ENCODE measurements at places on chromosomes 1 and 21. TPM values are rescaled to one million over a fixed set of nuclear protein-coding genes. Genes with fewer than 3 reads are reported as not detected.

FALEC gene
- 0.37 TPM for total RNA-seq

WNT3A gene
- total RNA-seq, result not detected

RGS18 gene
- total RNA-seq, result not detected

DNA sequence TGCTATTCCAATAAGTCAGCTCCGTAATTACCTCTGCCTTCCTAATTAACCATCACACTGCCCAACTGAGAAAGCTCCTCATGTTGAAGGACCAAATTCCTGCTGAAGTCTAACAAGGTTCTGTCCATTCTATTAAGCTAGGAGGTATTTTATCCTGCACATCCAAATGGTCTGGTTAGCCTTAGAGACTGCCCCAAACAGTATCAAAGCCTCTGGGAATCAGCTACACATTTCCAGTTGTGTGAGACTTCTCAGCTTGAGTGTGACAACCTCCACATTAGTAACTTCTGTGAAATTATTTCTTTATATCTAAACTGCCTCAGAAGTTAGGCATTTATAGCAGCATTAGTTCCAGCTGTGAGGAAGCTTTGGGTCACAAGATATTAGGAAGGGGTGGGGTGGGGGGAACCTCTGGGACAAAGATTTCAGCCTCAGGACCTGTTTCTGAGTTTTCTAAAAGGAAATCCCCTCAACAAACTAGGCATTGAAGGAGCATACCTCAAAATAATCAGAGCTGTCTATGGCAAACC is 150.5 kb upstream of the DUSP10 start:
- DNase-seq, result no peak

DNA sequence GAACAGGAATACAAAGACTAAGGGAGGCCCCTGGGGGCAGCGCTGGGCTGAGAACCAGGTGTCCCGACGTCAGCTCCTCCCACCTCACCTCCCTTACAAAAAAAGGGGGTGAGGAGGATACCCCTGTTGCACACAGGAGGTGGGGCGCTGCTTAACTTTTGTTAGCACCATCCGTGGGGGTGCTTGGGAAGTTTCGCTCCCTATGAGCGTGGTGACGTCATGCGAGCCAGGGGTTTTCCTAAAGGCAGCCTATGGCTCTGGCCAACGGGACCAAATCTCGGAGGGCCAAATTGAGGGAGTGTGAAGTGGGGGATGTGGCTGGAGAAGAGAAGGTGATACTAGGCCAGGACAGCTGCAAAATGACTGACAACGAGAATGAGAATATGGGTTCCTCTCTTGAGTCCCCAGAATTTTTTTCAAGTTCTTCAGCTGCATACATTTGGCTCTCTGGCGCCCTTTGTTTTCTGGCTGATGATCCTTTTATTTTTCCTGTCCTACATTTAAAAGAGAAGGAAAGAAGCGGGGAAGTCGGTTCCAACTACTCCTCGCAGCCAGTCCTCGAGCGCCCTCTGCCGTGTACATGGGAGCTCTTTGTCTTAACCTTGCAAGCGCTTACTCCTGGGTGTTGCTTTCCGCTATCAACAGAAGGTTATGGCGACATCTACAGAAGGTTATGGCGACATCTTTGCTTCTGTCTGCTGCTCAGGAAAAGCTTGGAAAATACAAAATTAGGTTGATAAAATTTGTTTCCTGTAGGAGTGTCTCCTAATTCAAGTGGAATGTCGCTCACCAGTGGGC is 48.0 kb upstream of the ZC3H11B start:
- peak; percentile 31 for DNase-seq

- no peak for DNase-seq
Observed at GRCh38 chr1:197438010-197438790, 170.1 kb downstream of the CRB1 start.

DNA sequence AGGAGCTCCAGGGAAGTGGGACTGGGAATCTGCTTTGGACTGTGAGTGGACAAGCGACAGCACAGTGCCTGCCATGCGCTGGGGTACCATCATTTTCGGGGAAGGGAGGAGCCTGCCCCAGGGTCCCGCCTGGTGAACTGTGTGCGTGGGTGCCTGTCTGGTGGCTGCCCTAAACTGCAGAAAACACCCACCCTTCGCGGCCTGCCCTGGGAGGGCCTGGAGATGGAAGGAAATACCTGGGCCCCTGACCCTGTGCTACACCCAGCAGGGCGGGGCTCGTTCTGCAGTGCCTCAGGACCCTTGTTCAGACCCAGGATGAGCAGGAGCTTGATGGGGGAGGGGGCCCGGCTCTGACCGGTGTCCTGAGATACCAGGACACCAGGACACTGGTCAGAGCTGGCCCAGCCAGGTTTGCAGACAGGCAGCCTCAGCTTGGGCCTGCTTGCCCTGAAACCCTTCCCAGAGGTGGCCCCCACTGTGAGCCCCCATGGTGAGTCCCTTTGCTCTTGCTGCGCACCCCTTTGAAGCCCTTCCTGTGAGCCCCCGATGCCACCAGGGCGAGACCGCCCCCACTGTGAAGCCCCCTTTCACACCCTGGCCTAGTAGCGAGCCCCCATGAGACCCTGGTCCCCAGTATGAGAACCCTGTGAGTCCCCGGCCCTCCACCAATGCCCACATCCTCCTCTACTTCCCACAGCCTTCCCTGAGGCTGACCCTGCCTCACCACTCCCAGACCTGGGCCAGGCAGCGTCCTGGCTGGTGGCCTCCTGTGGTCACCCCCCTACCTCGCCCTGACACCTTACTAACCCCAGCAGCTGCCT is 2.6 kb downstream of the GJC2 start:
- DNase-seq, result no peak

DNA sequence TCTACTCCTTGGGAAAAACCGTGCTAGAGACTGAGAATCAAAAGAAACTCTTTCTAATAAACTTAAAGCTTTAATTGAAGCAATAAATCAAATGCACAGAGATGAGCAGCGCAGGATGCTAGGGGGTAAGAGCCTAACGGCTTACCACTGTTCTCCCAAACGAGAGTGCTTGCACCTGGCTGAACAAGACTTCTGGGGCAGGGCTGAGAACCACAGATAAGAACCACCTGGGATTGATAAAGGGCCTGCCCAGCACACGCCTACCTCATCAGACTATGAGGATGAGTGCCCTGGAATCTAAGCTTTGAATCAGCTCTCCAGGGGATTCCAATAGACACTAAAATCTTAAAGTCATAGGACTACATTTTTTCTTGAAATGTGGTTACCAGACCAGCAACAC is 43.3 kb downstream of the KRTAP19-8 start:
- DNase-seq, result no peak

- no peak for DNase-seq
Observed at GRCh38 chr21:31211836-31212235, 132.2 kb downstream of the TIAM1 start.

DNA sequence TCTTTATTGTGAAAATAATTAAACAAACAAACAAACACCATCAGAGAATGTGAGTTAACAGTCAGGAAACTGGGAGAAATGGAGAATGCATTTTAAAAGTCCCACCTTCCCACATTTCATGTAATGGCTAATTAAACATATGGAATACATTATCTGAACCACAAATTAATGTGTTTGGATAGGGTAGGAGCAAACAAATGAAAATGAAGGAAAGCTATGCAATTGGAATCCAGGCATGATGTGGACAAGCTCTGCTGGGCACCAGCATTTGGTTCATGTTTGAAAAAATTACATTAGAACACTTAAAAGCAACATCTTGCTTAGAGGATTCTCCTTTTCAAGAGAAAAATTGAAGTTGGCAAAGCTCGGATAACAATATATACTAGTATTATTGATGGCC is 628.1 kb downstream of the LMO4 start:
- DNase-seq, result no peak

DNA sequence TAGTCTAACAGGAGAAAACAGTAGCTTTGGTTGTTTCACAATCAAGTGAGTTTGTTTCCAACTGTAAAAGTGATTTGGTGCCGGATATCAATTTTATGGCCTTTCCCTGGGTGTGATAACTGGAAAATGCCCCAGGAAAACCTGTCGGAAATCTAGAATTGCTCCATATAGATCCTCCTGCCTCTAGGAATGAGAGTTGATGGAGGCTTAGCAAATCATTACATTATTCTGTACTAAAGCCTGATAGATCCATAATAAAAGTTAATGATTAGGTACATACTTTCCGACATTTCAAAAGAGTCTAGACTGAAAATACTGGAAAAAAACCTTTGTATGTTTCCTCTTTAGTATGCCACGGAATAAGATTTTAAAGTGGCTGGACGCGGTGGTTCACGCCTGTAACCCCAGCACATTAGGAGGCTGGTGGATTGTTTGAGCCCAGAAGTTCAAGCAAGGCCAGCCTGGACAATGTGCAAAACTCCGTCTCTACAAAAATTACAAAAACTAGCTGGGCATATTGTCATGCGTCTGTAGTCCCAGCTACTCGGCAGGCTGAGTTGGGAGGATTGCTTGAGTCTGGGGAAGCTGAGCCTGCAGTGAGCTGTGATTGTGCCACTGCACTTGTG is 70.0 kb upstream of the SLC45A1 start:
- no peak for DNase-seq

DNA sequence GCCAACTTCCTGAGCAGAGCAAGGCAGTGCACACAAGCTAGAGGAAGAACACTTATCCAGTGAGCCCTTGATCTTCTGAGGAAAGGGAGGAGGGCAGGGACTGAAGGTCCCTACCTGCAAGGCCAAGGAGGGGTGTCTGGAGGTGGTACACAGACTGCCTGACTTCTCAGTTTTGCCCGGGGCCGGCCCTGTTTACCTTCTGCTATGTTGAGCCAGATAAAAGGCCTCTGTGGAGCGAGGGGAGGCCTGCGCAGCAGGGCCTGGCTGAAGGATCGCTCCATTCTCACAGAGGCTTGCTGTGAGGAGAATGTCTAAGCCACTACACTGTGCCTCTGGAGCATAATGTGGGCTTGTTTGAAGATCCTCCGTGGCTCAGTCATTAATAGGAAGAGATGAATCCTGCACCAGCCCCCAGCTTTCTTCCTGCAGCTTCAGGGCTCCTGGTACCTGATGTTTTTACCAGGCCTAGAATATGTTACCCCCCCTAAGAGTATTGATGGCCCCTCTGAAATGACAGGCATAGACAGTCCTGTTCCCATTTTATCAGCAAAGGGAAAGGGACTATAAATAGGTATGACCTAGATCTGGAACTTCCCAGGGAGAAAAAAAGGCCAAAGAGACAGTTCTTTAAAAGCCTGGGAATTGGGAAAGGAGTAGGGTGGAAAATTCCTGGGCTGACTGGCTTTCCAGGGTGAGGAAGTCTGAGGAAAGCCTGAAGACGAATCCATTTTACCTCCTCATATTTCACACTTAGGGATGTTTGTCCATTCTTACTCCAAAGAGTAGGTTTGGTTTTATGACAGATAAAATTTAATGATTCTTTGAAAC is 4.7 kb downstream of the POGK start:
- no peak for DNase-seq

DNA sequence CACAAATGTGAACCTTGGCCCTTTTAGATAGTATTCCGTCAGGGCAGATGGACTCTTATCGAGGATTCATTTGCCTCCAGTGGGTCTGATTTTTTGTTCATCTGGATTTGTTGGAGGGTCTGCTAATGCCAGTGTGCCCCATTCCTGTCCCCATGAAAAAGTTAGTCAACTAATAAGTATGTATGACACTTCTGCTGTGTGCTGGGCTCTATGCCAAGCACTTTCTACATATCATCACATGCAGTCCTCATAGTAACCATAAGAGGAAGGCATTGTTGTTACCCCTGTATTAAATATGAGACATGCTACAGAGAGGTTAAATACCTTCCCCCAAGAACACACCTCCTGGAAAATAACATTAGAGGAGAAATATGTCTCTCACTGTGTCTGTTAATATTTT is 46.6 kb upstream of the MAB21L3 start:
- DNase-seq, result no peak

Data from activated T-helper 2 cell treated with anti-CD3 and anti-CD28 coated beads, Interferon-gamma antibody, Interleukin-2, Interleukin-4, amounts not matched to agents 10 μg/mL and 5 μg/mL and 100 μg/mL, durations not matched to agents 14 hours and 24 hours and 36 hours (primary cell).